ENCODE measurements at places on chromosomes 3 and 15.

- no peak for DNase-seq
Measured at GRCh38 chr3:139134678-139135372, 90.1 kb upstream of the PRR23C start.

- DNase-seq = no peak
Measured at GRCh38 chr3:129199366-129199765, 15.7 kb upstream of the CNBP start.

DNA sequence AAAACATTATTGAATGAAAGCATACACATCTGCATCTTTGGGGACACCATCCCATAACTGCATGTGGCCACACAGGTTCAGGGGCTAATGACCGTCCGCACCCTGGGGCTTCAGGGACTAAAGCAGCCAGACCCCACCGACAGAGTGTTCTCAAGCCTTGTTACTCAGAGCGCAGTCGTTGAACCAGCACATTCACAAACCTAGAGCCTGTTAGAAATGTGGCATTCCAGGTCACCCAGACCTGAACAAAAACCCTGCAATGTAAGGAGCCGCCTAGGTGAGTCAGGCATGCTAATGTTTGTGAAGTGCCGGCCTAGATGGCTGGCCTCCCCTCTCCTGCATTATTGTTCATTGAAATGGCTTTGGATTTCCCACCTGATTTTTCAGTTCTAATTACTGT, 52.3 kb upstream of the HACD2 start:
- no peak for DNase-seq

GRCh38 chr3:149969110-149969939, 1.4 kb downstream of the PFN2 start:
- DNase-seq = peak; percentile 51

DNA sequence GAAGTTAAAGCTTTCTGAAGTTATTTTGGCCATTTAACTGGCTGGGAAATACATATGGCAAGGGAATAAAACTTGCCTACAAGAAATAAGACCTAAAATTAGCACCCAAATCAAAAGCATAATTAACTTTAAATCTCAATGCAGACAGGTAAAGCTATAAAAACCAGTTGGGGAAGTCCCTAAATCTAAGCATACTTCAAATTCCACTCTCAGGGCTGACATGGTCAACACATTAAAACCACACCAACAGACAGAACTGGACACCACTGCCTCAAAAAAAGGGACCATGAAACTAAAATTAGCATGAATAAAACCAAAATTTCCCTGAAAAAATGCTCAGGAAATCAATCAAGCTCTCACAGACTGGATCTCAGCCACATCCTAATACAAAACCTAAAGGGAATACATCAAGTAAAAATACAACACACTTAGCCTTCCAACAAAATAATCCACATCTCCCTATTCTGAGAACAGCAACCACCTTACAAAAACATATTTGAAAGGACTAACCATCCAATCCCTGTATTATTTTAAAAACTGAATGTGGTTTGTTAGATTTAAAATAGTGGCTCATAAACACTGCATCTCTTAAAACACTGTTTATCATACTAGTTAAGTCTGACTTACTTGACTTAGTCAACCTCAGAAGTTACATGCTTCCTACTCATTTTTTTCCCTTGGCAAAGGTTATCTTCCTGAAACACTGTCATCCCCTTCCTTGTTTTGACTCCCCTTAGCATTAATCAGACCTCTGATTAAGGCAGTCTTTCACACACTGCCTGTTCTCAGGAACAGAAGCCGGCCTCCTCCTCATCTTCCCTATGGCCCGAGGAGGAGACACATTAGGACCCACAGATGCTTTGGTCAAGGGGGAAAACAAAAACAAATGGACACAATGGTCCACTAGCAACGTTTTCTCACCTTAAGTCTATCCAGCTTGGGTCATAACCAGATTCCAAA, 8.3 kb downstream of the TRA2B start:
- DNase-seq = no peak

GRCh38 chr3:77699125-77699691, 659.3 kb downstream of the ROBO2 start:
- no peak for DNase-seq

DNA sequence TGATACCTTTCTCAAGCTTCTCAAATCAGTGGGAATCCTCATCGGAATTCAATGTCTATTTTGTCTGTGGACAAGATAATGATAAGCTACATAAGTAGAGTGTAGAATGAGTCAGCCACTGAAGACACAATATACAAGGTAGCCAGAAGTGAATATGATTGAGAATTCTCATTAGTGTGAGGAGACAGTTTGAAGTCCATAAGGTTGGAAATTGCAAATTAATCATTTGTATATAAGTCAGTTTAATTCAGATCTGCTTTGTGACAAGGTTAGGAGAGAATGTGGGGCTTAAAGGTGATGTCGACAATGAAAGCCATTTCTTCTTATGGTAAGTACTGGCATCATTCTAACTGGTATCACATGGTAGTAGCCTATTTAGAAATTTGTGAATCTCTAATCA, 4.2 kb downstream of the ARPP21 start:
- DNase-seq = no peak

DNA sequence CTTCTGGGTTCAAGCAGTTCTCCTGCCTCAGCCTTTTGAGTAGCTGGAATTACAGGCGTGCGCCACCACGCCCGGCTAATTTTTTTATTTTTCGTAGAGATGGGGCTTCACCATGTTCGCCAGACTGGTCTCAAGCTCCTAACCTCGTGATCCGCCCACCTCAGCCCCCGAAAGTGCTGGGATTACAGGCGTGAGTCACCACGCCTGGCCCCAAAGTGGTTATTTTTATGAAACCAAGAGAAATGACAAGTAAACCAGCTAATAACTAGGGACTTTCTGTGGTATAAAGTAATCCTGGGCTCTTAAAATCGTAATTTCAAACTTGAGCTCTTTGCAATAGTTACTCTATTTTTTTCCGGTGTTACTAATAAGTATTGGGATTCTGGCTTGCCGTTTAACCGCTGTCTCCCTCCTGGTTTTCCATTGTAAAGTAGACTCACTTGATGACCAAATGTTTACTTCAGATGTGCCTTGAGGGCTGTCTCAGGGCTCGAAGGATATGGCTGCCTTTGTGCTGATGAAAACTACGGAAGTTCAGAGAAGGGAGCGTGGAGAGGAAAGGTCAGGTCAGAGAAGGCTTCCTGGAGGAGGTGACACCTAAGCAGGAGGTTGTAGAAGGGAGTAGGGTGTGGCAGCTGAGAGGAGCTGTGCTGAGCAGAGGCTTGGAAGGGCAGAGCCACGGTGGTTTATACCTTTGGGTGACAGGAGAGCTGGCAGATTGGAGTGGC, 4.2 kb downstream of the ZSCAN2 start:
- no peak for DNase-seq

DNA sequence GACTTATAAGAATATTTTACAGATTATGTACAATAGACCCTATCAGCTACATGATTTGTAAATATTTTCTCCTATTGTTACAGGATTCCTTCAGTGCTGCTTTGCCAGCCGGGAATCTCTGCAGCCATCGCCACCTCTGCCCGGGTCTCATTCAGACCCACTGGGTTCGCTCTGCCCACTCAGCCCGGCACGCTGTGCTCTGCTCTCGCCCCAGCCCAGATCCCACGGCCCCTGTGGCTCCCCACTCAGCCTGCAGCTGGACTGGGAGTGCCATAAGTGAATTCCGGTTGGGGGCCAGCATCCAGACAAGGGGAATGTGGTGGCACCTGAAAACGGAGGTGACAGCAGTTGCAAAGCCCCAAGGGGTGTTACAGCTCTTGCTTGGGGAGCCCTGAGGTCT, 71.8 kb downstream of the NPAP1 start:
- no peak for DNase-seq

GRCh38 chr3:17645074-17645698, 97.2 kb downstream of the TBC1D5 start:
- no peak for DNase-seq

- no peak for DNase-seq
Measured at GRCh38 chr3:34218706-34219385, 420.4 kb downstream of the PDCD6IP start.

DNA sequence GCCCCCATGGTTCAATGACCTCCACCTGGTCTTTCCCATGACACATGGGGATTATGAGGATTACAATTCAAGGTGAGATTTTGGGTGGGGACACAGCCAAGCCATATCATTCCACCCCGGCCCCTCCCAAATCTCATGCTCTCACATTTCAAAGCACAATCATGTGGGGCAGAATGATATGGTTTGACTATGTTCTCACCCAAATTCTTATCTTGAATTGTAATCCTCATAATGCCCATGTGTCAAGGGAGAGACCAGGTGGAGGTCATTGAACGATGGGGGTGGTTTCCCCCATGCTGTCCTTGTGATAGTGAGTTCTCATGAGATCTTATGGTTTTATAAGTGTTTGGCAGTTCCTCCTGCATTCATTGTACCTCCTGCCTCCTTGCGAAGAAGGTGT, 2.4 kb upstream of the CLEC3B start:
- no peak for DNase-seq

GRCh38 chr3:120089089-120089488, 5.2 kb downstream of the GSK3B start:
- DNase-seq = no peak

GRCh38 chr15:71707230-71708050, 102.9 kb upstream of the NR2E3 start:
- no peak for DNase-seq

DNA sequence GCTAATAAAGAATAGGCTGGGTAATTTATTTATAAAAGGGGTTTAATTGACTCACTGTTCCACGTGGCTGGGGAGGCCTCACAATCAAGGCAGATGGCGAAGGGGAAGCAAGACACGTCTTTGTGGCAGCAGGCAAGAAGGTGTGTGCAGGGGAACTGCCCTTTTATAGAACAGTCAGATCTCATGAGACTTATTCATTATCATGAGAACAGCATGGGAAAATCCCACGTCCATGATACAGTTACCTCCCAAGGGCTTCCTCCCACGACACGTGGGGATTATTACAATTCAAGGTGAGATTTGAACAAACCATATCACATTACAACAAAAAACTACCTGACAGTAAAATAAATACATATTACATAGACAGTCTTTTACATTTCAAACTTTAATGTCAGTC, 414.9 kb downstream of the NAALADL2 start:
- peak; percentile 93 for DNase-seq

DNA sequence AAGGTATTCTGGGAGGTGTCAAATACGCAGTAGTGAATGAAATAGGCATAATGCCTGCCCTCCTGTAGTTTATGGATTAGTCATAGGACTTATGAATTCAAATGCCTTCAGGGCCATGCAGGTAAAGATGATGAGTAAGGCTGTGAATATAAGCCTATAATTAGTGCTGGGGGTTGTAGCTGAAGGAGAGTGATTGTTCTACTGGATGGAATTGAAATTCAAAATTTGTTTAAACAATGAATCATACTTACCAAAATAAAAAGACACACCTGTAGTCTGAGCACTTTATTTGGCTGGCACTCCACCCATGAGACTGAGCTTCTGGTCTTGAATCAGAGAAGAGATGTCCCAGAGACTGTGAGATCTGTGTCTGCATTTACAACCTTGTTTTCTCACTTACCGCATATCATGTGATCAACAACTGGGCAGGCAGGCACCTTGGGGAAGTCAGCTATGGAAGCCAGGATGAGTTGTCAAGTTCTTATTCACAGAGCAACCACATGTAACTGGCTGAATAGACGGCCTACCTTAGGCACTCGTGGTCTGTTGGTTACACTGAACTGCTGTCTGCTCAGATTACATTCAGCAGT, 291.8 kb downstream of the NAALADL2 start:
- DNase-seq = no peak

GRCh38 chr3:22315925-22316324, 564.9 kb upstream of the ZNF385D start:
- DNase-seq = no peak

DNA sequence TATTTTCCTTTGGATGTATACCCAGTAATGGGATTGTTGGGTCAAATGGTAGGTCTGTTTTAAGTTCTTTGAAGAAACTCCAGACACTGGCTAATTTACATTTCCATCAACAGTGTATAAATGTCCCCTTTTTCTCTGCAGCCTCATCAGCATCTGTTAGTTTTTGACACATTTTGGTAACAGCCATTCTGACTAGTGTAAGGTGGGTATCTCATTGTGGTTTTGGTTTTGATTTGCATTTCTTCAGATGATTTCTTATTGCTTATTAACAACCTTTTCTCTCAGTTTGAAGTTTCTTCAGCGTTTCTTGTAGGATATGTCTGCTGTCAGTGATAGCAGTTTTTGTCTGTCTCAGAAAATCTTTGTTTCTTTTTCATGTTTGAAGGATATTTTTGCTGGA, 15.4 kb downstream of the GALK2 start:
- no peak for DNase-seq

- no peak for DNase-seq
Measured at GRCh38 chr3:196948442-196949284, 6.3 kb upstream of the NCBP2 start.

- no peak for DNase-seq
Measured at GRCh38 chr15:56804938-56805337, 71.6 kb upstream of the ZNF280D start.

- DNase-seq = no peak
Measured at GRCh38 chr3:80734483-80734882, 966.7 kb upstream of the ROBO1 start.

DNA sequence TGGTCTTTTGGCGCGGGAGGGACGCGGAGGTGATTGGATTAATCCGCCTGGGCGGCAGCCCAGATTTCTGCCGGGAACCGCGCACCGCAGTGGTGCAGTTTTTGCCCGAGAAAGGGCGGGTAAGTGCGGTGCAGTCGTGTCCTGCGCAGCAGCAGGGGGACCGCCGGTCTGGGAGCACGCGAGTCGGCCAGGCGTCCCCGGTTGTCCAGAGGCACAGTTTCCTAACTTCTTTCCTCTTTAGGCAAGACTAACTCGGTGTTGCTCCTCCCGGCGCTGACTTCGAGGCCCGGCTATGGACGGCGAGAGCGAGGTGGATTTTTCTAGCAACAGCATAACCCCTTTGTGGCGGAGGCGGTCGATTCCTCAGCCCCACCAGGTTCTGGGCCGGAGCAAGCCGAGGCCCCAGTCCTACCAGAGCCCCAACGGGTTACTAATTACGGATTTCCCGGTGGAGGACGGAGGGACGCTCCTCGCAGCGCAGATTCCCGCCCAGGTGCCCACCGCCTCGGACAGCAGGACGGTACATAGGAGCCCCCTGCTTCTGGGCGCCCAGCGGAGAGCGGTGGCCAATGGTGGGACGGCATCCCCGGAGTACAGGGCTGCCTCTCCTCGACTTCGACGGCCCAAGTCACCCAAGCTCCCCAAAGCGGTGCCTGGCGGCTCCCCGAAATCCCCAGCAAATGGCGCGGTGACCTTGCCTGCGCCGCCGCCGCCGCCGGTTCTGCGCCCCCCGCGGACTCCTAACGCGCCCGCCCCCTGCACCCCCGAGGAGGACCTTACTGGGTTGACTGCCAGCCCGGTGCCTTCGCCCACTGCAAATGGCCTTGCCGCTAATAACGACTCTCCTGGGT, 736 bp downstream of the ARHGEF26 start:
- no peak for DNase-seq

GRCh38 chr3:67654844-67655177, 399 bp upstream of the SUCLG2 start:
- no peak for DNase-seq

GRCh38 chr3:108662142-108662738, 72.7 kb downstream of the DZIP3 start:
- DNase-seq = peak; percentile 72

Data from NCI-H2171 (cell line).